Ovary (tissue), 10 donors: ENCODE measurements at places on chromosomes 11 and 22. TPM values are rescaled to one million over a fixed set of nuclear protein-coding genes. Genes with fewer than 3 reads are reported as not detected.

The TCN2 gene
- 5.1 TPM for total RNA-seq

The HEPHL1 gene
- total RNA-seq: not detected

The PNPLA5 gene
- not detected for total RNA-seq

The MMP12 gene
- total RNA-seq: not detected

The GLYAT gene
- 0.18 TPM for total RNA-seq

The RFPL2 gene
- not detected for total RNA-seq

The SPI1 gene
- 5.1 TPM for total RNA-seq

The GUCY1A2 gene
- 20.3 TPM for total RNA-seq

The KDM4D gene
- total RNA-seq: 0.87 TPM

The HSPA8 gene
- 383 TPM for total RNA-seq

The C11orf21 gene
- total RNA-seq: 0.12 TPM

The TP53AIP1 gene
- 1.5 TPM for total RNA-seq

DNA sequence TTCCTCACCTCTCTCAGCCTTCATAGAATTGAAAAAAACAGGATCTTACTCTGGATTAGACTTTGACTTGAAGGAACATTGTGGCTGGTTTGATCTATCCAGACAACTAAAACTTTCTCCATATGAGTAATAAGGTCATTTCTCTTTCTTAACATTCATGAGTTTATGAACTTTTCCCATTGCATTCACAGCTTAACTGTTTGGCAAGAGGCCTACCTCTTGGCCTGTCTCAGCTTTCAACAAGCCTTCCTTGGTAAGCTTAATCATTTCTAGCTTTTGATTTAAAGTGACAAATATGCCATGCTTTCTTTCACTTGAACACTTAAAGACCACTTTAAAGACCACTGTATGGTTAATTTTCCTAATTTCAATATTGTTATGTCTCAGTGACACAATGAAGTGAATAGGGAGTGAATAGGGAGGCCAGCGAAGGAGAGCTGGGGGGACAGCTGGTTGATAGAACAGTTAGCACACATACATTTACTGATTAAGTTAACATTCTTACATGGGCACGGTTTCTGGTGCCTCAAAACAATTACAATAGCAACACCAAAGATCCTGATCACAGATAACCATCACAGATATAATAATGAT is 17.0 kb downstream of the IMMP1L start:
- H3K4me3 ChIP-seq: no peak overlapping the region
- no peak overlapping the region for H3K27ac ChIP-seq
- no peak for DNase-seq
- no peaks in the 10 kb centered on the region for H3K36me3 ChIP-seq
- H3K27me3 ChIP-seq: no peaks in the 10 kb centered on the region

DNA sequence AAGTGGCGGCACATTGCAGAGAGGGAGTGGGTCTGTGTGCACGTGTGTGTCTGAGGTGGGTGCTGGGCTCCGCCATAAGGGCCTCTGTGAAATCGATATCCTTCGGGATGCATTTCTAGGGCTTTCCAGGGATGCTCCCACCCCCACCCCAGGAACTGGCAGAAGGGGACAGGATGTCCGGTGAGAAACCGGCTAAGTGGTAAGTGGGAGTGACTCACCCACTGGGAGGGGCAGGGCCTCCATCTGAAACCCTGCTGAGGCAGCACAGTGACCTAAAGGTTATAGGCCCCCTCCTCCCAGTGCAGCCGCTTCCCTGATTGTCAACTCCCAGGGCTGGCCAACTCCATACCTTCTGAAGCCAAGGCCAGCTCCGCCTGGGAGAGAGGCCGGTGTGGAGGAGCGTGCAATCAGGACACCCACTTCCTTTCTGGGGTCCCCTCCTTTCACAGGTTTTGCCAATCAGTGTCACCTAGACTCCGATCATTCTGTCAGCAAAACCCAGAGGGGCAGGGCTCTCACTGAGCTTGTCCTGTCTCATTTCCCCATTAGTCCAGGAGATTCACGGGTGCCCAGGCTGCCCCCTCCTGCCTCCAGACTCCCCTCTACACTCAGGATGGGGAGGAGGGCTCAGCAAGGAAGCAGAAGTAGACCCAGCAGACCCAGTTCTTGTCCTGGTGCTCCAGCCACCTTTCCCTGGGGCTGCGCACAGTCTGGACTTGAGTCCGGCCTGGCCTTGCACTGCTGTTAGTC is 44.5 kb downstream of the NECTIN1 start:
- H3K4me1 ChIP-seq: peaks cover 2% of the 10 kb centered on the region
- no peak for DNase-seq
- H3K36me3 ChIP-seq: no peaks in the 10 kb centered on the region
- no peak overlapping the region for H3K27ac ChIP-seq
- H3K27me3 ChIP-seq: no peaks in the 10 kb centered on the region
- H3K4me3 ChIP-seq: no peak overlapping the region

DNA sequence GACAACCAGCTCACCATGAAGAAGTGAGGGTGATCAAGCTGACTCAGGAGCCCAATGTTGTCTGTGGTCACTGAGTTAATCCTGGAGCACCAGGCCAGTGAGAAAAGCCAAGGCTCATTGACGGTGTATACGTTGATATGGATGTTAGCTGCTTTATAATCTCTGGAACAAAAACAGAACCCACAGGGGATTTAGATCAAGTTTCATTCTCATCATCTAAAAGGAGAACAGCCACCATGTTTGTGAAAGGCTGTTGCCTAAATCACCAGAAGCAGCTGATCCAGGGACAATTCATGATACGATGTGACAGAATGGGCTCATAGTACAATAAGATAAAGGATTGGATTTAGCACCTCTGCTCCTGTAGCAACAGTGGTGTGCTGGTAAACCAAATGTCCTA is 68.5 kb downstream of the GDPD4 start:
- no peaks in the 10 kb centered on the region for H3K36me3 ChIP-seq
- no peak for DNase-seq
- H3K4me1 ChIP-seq: no peaks in the 10 kb centered on the region
- H3K27me3 ChIP-seq: no peaks in the 10 kb centered on the region

DNA sequence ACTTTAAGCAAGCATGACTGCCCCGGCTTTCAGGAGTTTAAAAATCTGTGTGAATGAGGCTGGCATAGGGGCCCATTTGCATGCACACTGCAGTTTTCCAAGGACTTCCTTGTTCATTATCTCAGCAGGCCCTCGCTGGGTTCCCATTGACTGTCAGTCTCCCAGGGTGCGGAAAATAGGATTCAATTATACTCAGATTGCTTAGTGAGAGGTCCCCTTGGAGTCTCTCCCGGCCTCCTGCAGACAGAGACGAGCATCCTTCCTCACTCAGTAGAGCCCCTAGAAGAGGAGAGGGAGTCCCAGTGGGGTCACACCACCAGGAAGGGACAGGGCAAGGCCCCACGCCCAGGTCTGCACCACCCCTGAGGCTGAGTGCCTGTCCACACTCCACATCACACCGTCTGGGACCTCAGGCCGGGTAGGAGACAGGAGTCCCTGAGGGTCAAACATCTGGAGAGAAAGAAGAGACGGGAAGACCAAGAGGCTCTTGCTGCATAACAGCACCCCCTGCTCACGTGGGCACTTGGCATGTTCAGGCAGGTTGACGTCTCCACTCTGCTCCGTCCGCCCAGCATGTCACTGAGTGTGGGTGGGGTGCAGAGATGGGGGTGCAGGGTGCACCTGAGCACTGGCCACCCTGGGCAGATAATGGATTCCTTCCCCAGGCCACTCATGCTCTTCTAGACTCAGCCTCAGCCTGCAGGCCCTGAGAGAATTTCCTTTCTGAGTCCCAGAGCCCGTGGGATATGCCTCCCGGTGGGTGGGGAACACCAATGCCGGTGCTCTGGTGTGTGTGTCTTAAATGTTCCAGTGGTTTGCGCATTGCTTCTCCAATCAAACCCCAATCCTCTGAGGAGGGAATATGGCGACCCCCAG is 58.8 kb downstream of the MCM5 start:
- no peaks in the 10 kb centered on the region for H3K27me3 ChIP-seq
- H3K27ac ChIP-seq: no peak overlapping the region
- H3K36me3 ChIP-seq: no peaks in the 10 kb centered on the region
- H3K4me3 ChIP-seq: no peak overlapping the region

DNA sequence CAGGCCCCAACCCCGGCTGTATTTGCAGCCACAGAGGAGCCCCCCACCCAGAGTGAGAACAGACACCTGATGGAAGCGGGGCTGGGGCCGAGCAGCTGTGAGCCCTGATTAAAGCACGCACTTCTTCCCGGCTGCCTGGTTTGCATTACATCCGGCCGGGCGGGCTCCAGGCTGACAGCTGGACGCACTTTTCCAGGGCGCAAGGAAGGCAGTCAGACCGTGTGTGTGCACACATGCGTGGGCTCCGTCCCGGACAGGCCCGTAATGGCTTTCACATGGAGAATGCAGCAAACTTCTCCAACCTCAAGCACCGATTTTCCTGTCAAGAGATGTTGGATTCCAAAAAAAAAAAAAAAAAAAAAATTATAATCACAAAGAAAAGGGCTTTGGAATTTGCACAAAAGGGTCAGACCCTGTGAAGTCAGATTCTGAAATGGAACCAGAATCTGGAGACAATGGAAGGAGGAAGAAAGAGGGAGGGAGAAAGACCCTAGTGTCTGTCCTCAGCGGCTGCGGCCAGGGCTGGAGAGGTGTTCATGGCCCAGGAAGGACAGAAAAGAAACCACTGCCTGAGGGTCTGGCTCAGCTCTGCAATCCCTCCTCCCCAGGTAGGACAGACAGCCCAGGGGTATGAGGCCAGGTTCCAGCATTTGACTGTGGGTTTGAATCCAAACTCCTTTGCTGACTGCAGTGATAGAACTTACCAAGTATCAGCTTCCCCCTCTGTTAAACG is 365.5 kb downstream of the MN1 start:
- no peaks in the 10 kb centered on the region for H3K36me3 ChIP-seq
- H3K27me3 ChIP-seq: no peaks in the 10 kb centered on the region
- peak overlapping the region; percentile 35 for H3K27ac ChIP-seq
- peaks cover 5% of the 10 kb centered on the region for H3K4me1 ChIP-seq
- H3K4me3 ChIP-seq: no peak overlapping the region

- H3K4me1 ChIP-seq: no peaks in the 10 kb centered on the region
- no peak overlapping the region for H3K4me3 ChIP-seq
- no peaks in the 10 kb centered on the region for H3K36me3 ChIP-seq
- no peak overlapping the region for H3K27ac ChIP-seq
Observed at GRCh38 chr11:110251836-110252235, 44.6 kb downstream of the RDX start.

DNA sequence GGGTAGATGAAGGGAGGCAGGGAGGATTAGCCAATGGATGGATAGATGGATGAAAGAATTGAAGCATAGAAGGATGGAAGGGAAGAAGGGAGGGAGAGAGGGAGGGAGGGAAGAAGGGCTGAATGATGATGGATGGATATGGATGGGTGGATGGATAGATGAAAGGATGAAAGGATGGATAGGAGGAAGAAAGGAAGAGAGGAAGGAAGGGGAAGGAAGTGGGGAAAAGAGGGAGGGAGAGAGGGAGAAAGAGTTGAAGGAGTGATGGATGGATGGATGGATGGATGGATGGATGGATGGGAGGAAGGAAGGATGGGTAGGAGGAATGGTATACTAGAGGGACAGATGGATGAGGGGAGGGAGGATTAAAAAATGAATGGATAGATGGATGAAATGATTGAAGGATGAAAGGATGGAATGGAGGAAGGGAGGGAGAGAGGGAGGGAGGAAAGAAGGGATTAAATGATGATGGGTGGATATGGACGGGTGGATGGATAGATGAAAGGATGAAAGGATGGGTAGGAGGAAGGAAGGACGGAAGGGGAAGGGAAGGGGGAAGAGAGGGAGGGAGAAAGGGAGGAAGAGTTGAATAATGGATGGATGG is 145.9 kb downstream of the MN1 start:
- H3K27ac ChIP-seq: no peak overlapping the region
- no peak for DNase-seq
- H3K4me3 ChIP-seq: no peak overlapping the region

DNA sequence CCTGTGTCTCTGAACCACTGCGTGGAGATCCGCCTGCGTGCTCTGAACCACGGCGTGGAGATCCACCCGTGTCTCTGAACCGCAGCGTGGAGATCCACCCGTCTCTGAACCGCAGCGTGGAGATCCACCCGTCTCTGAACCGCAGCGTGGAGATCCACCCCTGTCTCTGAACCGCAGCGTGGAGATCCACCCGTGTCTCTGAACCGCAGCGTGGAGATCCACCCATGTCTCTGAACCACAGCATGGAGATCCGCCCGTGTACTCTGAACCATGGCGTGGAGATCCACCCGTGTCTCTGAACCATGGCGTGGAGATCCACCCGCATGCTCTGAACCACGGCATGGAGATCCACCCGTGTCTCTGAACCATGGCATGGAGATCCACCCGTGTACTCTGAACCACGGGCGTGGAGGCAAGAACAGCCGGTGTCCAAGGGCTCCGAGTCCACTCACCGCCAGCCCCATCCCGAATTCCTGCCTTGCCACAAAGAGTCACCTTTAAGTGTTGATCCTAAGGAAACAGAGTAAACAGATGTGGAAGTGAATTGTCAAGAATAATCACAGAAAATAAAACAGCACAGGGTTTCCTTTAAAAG is 659.4 kb downstream of the BRD1 start:
- H3K4me3 ChIP-seq: no peak overlapping the region
- no peaks in the 10 kb centered on the region for H3K4me1 ChIP-seq
- no peaks in the 10 kb centered on the region for H3K36me3 ChIP-seq
- DNase-seq: no peak
- no peaks in the 10 kb centered on the region for H3K27me3 ChIP-seq
- H3K27ac ChIP-seq: no peak overlapping the region

DNA sequence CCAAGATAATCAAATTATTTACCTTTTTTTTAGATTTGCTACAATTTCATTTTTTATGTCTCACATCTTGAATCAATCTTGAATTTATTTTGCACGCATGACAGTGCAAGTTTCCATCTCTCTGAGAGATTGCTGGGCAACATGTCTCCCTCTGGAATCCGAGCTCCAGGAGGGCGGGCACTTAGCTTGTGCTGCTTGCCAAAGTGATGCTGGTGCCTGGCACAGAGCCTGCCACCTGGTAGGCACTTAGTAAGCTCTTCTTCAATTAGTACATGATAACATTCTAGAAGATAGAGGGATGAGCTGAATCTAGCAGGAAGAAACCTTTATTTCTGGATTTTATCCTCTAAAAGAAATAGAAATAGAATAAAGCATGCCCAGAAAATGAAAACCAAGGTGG is 27.5 kb upstream of the OR9I1 start:
- H3K27ac ChIP-seq: no peak overlapping the region
- no peaks in the 10 kb centered on the region for H3K4me1 ChIP-seq
- no peaks in the 10 kb centered on the region for H3K36me3 ChIP-seq
- DNase-seq: no peak

GRCh38 chr11:94926698-94927237 is 46.6 kb downstream of the CWC15 start:
- no peak overlapping the region for H3K4me3 ChIP-seq
- no peaks in the 10 kb centered on the region for H3K36me3 ChIP-seq
- peak overlapping the region; percentile 59 for H3K27ac ChIP-seq
- no peaks in the 10 kb centered on the region for H3K27me3 ChIP-seq
- peak; percentile 91 for DNase-seq

GRCh38 chr11:17766590-17766989 is 32.0 kb downstream of the KCNC1 start:
- DNase-seq: no peak
- H3K36me3 ChIP-seq: no peaks in the 10 kb centered on the region
- H3K4me3 ChIP-seq: no peak overlapping the region

GRCh38 chr22:35540595-35541253 is at the start of gene RASD2:
Gene RASD2, plus strand, starts transcription at chr22:35540831. Its CDS starts 5,979 bp downstream, at chr22:35546810.
- H3K4me1 ChIP-seq: peaks cover 4% of the 10 kb centered on the region
- H3K27ac ChIP-seq: peak within 1 kb of the TSS; percentile 32
- no peak for DNase-seq
- H3K36me3 ChIP-seq: no peaks in the 10 kb centered on the region
- peak within 1 kb of the TSS; percentile 46 for H3K4me3 ChIP-seq
